Karpas-422 (cell line): ENCODE measurements at places on chromosomes 6 and 20. TPM values are rescaled to one million over a fixed set of nuclear protein-coding genes. Genes with fewer than 3 reads are reported as not detected.

DNA sequence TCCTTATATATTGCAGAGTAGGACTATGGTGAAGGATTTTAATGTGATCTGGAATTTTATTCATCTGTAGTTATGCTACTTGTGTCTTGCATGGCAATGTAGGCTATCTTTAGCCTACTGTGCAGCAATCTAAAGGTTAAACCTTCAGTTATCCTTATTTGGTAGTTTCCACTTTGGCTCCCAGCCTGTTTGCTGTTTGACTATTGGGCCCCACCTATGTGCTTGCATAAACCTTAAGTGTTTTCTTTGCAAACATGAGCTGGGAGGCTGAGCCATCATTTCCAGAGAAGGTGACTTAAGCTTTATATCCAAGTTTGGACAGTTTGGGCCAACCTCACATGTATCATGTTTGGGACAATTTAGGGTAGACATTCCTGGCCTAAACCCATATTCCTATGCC, 537.5 kb downstream of the BTBD3 start:
- H3K27me3 ChIP-seq: no peaks in the 10 kb centered on the region
- no peak for DNase-seq
- no peaks in the 10 kb centered on the region for H3K4me1 ChIP-seq
- no peak overlapping the region for H3K4me3 ChIP-seq
- H3K27ac ChIP-seq: no peak overlapping the region

Gene VSTM2L
- 0.14 TPM in 1 of 2 replicates, not detected in the other for total RNA-seq

DNA sequence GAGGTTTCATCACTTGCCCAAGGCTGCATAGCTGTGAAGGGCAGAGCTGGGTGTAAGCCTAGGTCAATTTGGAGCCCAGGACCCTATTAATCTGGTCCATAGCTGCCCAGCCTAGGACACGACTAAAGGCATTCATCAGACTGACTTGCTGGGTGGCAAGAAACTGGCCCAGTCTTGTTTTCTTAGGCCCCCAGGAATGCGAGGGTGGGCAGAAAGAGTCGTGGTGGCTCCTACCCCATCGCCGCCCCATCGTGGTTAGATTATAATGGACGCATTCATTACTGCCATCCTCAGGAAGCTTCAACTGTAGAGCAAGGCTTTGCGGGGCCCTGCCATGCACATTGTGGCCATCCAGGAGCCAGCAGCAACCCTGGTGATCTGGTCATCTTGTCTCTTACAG, 16.1 kb downstream of the DYNLRB1 start:
- peaks cover 18% of the 10 kb centered on the region; the same call in 1 of the 2 replicates for H3K36me3 ChIP-seq
- no peaks in the 10 kb centered on the region for H3K27me3 ChIP-seq
- H3K4me3 ChIP-seq: no peak overlapping the region
- DNase-seq: no peak
- H3K4me1 ChIP-seq: no peaks in the 10 kb centered on the region
- H3K27ac ChIP-seq: no peak overlapping the region

DNA sequence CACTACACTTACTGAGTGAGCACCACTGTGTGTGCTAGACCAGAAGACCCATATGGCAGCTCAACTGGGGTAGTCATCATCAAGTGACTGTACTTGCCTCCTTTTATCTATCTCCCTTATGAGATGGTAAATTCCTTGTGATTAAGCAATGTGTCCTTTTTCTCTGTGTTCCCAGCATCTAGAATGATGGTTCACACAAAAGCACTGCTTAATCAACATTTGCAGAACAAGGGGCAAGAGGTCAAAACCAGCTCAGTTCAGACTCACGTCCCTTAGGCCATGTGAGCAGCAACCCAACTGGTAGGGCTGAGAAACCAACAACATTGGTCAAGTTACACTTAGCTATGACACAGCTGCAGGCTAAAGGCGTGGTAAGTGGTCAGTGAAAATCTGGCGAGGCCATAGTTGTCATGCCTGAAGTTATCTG, 10.0 kb downstream of the TRAM2 start:
- no peaks in the 10 kb centered on the region for H3K27me3 ChIP-seq
- no peak overlapping the region for H3K4me3 ChIP-seq
- H3K4me1 ChIP-seq: peaks cover 61% of the 10 kb centered on the region
- no peaks in the 10 kb centered on the region for H3K36me3 ChIP-seq
- DNase-seq: no peak
- peak overlapping the region; percentile 46; the same call in 1 of the 2 replicates for H3K27ac ChIP-seq

GRCh38 chr6:137097057-137097456, 52.3 kb upstream of the IL20RA start:
- no peak overlapping the region for H3K4me3 ChIP-seq
- DNase-seq: peak; percentile 54
- peaks cover 92% of the 10 kb centered on the region for H3K4me1 ChIP-seq
- H3K36me3 ChIP-seq: no peaks in the 10 kb centered on the region

Gene TRIM40
- total RNA-seq: not detected in 2 replicates

Gene TCF15
- not detected in 2 replicates for total RNA-seq

Gene PKIB
- 0.32 and 1.7 TPM in 2 replicates for total RNA-seq

Gene APOM
- 6.7 and 7.6 TPM in 2 replicates for total RNA-seq

Gene RSPO3
- not detected in 2 replicates for total RNA-seq

- no peaks in the 10 kb centered on the region for H3K36me3 ChIP-seq
- DNase-seq: no peak
- H3K4me1 ChIP-seq: peaks cover 6% of the 10 kb centered on the region
- no peak overlapping the region for H3K4me3 ChIP-seq
- H3K27ac ChIP-seq: no peak overlapping the region
Measured at GRCh38 chr20:4029505-4030467, 14.4 kb upstream of the RNF24 start.

DNA sequence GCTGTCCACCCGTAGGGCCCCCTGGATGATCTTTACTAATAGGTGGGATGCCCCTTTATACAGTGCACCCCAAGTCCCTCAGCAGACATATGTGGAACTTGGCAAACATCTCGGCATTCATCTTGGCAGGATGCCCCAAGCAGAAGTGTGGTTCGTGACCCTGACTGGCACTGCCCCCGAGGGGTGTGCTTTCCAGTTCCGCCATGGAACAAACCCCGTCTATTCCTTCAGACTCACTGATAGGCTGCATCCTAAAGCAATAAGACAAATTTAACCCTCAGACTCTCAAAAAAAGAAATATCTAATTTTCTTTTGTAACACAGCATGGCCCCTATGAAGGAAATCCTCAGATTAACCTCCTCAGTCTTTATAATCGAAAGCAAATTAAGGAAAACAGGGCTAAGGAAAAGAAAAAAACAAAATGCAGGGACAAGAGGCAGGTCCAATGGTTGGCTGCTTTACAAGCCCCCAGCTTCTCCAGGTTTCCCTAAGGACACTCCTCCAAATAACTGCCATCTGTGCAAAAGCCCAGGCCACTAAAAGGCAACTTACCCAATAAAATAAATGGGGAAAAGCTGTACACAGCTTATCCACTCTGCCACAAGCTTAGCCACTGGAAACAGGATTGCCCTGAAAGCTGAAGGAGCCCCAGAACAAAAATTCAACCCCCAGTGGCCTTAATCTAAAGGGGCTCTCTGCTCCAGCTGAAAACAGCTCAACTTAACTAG, 30.5 kb upstream of the RIPK1 start:
- no peak overlapping the region for H3K27ac ChIP-seq
- H3K4me3 ChIP-seq: no peak overlapping the region
- no peak for DNase-seq
